CD4-positive, alpha-beta memory T cell (primary cell): ENCODE measurements at places on chromosomes 13 and 19. TPM values are rescaled to one million over a fixed set of nuclear protein-coding genes. Genes with fewer than 3 reads are reported as not detected.

OR4F17 gene
- polyA plus RNA-seq, result not detected

ZNF563 gene
- polyA plus RNA-seq, result 6.9 TPM

IGFL3 gene
- polyA plus RNA-seq, result not detected

SLC7A9 gene
- not detected for polyA plus RNA-seq

PDS5B gene
- 28.7 TPM for polyA plus RNA-seq

ZNF296 gene
- polyA plus RNA-seq, result 3.2 TPM

OR7C1 gene
- polyA plus RNA-seq, result not detected

DLEU7 gene
- polyA plus RNA-seq, result not detected

BRCA2 gene
- polyA plus RNA-seq, result 2.1 TPM

POMP gene
- polyA plus RNA-seq, result 109 TPM
